Fibroblast of skin of abdomen (primary cell): ENCODE measurements at places on chromosomes 5 and 9.

DNA sequence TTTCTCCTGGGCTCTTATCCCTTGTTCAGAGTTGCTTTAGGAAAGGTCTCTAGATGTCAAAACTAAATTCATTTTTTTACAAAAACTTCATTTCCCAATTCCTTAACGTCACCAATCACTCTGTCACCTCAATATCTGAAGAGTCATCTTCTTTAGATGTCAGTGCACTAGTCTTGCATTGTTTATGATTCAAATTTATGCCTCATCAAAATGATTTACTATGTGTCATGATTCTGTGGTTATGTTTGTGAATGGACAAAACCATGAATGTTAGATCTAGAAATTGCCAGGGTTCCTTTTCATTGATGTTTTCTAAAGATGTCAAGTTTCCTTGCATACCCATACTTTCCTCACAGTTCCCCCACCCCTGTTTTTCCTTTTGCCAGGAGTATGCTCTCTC is 21.5 kb downstream of the CWC27 start:
- peak; percentile 39 for DNase-seq

- DNase-seq, result peak; percentile 68
Observed at GRCh38 chr9:136485049-136486045, 2.5 kb upstream of the SEC16A start.

DNA sequence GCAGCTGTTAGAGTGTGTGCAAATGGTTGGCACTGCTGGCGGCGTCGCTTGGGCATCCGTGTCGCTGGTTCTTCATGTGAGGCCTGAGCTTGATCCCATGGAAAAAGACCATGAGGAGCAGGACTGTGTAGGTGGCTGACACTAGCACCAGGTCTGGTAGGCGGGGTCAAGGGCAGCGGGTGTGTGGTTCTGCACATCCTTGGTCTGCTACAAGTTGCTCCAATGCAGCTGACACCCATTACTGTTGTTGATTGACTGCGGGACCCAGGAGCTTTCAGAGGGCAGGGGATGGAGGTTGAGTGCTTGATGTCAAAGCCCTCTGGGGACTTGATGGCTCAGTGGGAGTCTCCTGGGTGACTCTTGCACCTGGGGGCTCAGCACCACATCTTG is 29.0 kb upstream of the PITX1 start:
- DNase-seq, result no peak

DNA sequence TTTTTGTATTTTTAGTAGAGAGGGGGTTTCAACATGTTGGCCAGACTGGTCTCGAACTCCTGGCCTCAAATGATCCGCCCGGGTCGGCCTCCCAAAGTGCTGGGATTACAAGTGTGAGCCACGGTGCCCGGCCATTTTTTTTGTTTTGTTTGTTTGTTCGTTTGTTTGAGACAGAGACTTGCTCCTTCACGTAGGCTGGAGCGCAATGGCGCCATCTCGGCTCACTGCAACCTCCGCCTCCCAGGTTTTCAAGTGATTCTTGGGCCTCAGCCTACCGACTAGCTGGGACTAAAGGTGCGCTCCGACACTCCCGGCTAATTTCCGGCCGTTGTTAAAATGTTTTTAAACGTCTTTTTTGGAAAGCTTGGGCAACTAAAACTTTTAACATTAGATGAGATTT is 54.0 kb downstream of the SHOC1 start:
- DNase-seq, result no peak

- peak; percentile 95 for DNase-seq
Observed at GRCh38 chr5:150143350-150144245, 12.0 kb downstream of the PDGFRB start.

DNA sequence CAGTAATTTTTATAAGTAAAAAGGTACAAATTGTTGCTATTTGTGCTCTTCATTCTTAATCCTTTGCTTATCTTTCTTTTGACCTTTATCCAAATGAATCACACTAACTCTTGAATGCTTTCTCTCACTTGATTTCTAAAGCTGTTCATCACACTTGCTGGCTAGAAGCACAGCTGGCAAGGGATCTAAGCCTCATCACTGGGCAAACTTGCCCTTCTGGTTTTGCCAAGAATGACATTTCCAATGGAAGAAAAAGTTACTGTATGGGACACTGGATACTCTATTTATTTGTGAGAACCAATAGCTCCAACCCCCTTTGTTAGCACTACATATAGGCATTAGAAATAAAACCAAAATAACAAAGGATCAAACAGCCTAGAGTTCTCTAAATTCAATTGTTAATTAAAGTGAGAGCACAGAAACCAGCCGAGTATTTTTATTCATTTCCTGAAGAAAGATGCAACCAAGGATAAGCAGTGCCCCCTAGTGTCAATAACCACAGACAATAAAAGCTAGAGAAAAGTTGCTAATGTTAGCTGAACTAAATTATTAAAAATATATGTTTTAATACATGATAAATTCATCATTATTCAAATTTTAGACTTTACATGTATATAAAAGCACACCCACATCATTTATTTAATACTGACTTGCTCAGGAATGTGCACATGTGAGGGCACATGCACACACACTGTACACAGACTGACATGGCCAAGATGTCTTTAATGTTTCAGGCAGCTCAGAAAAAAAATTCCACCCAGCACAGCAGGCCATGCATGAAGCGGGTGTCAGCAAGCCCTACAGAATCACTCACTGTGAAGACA is 59.8 kb upstream of the POU5F2 start:
- peak; percentile 44 for DNase-seq
